ENCODE measurements at places on chromosomes 5 and 9.

DNA sequence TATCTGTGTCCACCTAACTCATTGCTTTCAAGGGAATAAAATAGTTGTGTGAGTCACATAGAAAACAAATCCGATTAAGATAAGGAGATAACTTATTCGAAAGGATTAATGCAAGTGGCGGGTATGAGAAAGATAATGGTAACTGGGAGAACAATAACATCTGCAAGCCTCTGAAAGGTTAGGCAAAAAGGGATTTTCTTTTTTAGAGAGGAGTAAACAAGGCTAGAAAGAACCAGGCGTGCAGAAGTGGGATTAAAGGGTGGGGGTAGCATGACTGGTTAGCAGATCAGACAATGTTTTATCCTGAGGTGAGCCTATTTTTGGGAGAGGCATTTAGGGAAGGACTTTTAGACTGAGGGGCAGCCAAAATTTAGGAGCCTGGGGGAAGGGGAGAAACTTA is 34.7 kb upstream of the JMY start:
- DNase-seq = no peak

- no peak for DNase-seq
Observed at GRCh38 chr5:151023047-151023615, 2.7 kb downstream of the GPX3 start.

GRCh38 chr5:154221371-154221896 is 30.9 kb downstream of the GALNT10 start:
- no peak for DNase-seq

GRCh38 chr5:18744441-18744840 is 1110.2 kb downstream of the TAF11L14 start:
- DNase-seq = no peak

DNA sequence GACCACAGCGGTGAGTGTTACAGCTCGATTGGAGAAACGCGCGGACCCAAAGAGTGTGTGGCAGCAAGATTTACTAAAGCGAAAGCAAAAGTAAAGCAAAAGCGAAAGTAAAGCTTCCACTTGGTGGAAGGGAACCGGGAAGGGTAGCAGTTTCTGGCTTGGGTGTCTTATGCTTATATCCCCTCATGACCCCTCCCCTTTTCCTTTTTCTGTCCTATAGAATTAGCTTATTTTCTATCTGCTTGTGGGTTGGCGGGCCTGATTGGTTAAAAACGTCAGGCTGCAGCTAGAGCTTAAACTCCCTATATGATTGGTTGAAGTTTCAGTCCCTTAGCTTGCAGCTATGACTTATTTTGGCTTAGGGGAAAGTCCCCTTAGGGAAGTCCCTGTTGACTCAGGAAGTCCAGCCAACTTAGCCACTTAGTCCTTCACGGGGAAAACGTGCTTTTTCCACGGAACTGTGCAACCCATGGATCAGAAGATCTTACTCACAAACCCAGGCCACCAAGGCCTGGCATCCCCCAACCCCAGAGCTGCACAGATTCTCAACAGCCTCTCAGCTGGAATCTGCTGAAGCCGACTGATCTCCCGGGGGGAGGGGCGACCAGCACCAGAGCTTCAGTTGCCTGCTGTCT is 114.2 kb upstream of the ADAMTS16 start:
- no peak for DNase-seq

GRCh38 chr5:120103495-120103894 is 360.6 kb upstream of the PRR16 start:
- no peak for DNase-seq

DNA sequence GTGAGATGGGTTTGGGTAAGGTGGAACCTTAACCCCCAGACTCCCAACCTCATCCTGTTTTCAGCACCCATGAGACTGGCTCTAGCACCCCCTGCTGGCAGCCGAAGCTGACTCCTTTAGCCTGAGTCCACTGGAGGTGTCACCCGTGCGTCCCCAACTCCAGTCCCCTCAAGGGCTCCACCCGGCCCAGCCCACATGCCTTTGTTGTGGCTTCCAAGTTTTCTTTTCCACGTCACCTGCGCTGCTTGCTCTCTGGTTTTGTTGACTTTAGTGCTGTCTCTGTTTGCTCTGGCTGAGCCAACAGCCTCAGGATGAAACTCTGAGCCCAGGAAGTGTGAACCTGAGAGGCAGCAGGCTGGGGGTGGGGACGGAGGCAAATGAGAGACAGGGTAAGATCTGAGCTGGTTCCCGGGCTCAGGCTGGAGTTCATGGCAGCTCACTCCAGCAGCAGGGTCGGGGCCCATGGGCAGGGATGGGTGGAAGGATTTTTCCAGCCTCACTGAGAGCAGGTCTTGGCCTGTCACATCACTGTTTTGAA is 13.2 kb upstream of the AQP7 start:
- no peak for DNase-seq

DNA sequence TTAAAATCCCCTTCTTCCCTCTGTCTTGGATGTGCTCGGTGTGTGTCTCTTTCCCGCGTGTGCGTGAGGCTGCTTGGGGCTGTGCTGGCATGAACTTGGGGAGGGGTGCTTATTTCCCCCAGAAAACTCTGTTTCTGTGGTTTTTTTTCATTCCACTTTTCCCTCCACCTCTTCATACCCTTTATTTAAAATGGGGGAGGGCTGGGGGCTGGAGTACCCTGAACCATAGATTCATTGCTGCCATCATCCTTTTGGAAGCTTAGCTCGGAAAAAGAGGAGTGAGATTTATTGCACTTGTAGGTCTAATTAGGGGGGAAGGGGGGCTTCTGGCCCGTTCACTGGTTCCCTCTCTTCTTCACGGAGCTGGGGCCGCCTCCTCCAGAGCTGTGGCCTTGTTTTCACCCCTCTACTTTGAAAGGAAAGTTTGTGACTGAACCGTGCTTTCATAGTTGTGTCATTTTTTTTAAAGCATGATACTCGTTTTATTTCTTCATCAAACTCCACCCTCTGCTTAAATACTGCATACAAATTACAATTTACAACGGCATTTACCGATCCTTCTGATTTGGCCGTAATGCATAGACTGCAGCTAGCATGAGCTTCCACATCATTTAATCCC is 2.9 kb downstream of the NR2F1 start:
- DNase-seq = no peak

DNA sequence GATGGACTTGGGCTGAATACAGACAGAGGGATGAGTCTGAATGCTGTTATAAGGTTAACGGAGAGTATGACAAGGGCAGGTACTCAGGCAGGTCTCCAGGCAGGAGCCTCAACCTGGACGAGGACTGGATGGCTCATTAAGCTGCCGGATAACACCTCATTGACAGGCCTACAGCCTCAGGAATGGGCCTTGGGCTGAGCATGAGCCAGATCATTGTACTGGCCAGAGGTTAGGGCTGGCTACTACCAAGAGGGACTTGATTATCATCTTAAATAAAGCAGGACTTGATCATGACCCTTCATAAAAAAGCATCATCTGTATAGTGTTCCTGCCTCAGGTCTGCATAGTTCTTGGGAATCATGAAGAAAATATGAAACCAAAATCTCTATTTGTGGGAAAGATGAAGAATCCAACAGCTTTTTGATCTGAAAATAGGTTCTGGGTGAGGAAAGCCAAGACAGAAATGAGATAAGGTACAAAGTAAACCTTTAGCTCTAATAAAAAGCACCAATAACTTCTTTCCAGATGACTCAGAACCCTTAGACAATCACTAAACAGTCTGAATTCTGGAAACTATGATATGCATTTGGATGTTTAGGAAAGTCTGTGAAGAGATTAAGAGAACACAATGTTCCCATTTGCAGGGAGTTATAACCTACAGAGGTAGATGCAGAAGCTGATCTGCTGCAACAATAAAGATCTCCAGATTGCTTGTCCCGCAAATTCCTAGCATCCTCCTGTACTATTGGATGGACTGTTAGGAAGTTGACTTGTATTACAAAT is 343.1 kb downstream of the CTNND2 start:
- DNase-seq = no peak

DNA sequence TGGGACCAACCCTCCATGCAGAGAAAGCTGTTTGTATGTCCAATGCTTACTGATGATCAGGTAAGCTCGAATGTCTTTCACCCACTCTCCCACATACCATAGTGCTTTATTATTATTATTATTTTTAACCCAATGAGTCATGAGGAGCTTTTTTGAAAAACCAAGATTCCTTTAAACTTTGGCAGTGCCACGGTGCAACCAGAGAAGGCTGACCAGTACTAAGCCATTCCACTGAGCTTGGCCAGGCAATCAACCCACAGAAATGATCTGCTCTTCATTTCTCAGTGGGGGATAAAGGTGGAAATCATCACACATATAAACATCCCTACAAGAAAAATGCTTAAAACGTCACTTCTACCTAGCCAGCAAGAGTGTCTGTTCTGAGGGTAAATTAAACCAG is 35.5 kb downstream of the JAKMIP2 start:
- DNase-seq = no peak

DNA sequence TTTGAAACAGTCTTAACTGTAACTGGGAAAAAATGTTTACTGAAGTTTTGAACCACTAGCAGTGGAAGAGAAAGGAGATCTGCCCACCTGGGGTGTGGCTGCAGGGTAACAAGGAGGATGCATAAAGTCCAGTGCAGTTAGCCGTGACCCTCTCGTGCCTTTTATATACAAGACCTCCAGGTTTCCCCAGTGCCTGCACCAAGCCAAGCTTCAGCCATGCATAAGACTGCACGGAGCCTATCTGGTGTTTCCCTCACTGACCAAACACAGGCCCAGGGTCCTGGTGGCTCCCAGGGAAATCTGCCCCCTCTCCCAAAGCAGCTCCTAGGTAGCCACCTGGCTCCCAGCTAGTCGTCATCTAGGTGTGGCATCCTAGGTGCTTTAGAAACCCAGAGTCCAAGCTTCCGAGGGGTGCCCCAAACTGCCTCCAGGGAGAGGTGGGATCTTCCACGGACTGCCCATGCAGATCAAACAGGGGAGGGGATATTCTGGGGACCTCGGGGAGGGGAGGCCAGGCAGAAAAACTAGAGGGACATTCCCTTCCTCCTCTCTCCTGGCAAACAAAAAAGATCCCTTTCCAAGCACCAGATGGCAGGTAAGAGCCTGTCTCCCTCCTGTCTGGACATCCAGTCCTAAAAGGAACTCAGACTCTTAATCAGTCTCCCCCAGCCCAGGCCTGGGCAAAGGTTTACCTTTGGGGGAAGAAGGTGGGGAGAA is 2.7 kb downstream of the SHB start:
- peak; percentile 38 for DNase-seq

DNA sequence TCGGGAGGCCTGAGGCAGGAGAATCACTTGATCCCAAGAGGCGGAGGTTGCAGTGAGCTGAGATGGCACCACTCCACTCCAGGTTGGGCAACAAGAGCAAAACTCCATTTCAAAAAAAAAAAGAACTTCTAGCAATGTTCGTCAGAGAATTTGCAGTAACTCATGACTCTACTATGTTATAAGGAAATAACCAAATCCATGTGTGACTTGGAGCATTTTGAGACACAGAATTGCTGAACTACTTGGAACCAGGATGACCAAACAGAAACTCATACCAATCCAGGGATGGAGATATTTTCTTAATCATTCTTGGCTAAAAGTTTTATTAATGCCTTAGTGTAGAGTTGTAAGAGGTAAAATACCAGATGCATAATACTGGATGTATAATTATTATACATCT is 99.9 kb upstream of the BNC2 start:
- DNase-seq = no peak

GRCh38 chr9:111902391-111903139 is 6.0 kb downstream of the UGCG start:
- DNase-seq = no peak

DNA sequence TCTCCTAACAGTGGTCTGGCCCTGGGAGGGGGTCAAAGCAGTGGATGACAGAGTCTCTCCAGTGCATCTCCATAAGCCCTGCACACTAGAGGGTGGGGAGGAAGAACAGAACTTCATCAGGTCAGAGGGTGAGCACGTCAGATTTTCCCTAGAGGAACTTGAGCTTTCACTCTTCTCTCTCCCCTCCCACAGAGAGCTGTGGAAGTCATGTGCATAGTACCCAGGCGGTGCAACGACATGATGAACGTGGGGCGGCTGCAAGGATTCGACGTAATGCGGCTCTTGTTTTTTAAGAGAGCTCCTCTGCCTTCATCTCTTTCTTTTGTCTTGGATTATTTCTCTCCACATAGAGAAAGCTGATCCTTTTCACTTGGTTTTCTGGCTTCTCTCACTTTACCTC is 100.2 kb upstream of the OTULINL start:
- no peak for DNase-seq

GRCh38 chr9:78158286-78158685 is 77.6 kb upstream of the CEP78 start:
- DNase-seq = no peak

DNA sequence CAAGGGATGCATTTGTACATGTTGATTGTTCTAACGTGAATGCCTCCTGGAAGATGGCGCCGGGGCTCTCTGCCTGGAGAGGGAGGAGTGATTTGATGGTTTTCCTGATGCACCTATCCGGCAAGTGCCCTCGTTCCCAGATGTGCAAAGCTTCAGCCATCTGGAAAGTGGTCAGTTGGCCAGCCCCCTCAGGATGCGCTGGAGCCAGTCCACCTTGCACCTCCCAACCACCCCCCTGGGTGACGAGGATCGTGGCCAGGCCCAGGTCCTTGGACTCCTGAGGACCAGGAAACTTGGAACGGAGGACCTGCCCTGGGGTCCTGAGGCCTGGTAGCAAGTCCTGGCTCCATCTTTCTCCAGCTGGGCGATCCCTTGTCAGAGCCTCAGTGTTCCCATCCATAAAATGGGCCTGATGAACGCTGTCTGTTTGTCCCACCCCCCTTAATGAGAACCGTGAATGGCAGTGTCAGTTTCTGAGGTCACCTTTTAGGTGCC is 23.6 kb upstream of the RNU6ATAC start:
- peak; percentile 30 for DNase-seq

DNA sequence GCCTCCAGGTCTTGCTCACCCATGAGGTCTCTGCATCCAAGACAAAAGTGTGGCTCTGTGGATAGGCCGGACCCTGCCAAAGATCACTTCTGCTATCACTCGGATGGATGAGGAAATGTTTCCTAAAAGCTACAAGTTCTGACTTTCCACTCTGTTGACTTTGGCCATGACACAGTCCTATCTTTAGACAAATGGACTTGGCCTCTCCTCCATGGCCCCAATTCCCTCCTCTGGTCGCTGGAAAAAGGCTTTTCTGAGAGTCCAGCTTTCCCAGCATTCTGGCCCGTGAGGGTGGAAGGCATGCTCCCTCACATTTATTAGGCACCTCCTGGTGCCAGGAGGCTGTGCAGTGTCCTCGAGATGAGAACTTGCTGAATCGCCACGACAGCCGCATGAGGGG is 83.1 kb downstream of the COL27A1 start:
- no peak for DNase-seq
